ENCODE measurements at places on chromosomes 3 and 15. TPM values are rescaled to one million over a fixed set of nuclear protein-coding genes. Genes with fewer than 3 reads are reported as not detected.

- no peaks in the 10 kb centered on the region for H3K36me3 ChIP-seq
- H3K27ac ChIP-seq = no peak overlapping the region
- H3K4me3 ChIP-seq = no peak overlapping the region
- DNase-seq = no peak
- peaks cover 11% of the 10 kb centered on the region for H3K27me3 ChIP-seq
- H3K4me1 ChIP-seq = no peaks in the 10 kb centered on the region
Observed at GRCh38 chr3:135325726-135326235, 530.7 kb downstream of the EPHB1 start.

- H3K4me1 ChIP-seq = no peaks in the 10 kb centered on the region
- no peaks in the 10 kb centered on the region for H3K36me3 ChIP-seq
- DNase-seq = no peak
- no peak overlapping the region for H3K27ac ChIP-seq
- H3K27me3 ChIP-seq = peaks cover 78% of the 10 kb centered on the region
- no peak overlapping the region for H3K4me3 ChIP-seq
Observed at GRCh38 chr3:137764563-137765309, 621 bp downstream of the SOX14 start.

DNA sequence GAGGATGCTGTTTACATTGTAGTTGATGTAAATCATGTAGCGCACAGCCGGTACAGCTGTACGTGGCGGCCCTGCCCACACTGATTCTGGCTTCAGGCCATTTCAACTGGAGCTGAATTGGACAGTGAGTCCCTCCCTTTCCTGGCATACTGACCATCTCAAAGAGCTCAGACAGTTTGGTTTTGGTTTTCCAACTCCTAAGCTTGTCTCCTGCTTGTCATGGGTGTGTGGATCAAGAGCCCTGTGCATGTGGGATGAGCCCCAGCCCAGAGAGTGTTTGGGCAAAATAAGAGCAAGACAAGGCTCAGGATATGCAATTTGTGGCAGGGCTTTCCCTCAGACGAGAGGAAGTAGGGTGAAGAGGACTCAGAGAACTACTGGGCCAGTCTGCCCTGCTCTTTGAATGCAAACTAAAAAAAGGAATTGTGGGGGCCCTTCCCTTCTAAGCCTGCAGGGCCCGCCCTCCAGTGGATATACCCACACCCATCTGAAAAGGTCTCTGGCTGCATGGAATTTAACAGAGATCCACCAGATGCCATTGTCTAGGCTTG, 13.3 kb downstream of the ITGA11 start:
- no peak for DNase-seq
- H3K27ac ChIP-seq = no peak overlapping the region
- no peaks in the 10 kb centered on the region for H3K4me1 ChIP-seq
- no peaks in the 10 kb centered on the region for H3K27me3 ChIP-seq
- no peaks in the 10 kb centered on the region for H3K36me3 ChIP-seq
- H3K4me3 ChIP-seq = no peak overlapping the region

DNA sequence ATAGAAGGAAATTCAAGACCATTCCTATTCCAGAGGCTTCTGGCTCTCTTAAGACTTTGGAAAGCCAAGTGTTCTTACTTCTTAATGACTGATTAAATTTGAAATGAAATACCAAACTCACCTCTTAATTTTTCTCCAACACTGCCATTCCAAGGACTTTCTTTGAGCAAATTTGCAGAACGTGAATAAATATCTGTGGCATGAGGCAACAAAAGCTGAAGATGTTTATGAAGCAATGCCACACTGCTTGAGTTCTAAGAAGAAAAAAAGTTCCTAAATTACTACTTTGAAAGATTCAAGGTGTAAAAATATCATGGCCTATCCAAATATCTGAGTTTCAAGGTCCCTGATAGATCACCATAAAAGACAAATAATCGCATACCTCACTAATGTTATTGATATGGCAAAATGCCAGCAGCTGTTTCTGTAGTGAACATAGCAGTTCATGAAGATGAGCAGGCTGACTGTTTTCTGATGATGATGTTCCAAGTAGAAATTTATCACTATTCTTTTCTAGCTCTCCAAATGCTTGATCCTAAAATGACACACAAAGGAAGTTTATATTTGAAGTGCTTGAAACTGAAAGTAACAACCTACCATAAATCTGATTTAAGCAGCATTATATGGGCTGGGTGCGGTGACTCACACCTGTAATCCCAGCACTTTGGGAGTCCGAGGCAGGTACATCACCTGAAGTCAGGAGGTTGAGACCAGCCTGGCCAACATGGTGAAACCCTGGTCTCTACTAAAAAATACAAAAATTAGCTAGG, 104.4 kb downstream of the HERC1 start:
- no peak overlapping the region for H3K27ac ChIP-seq
- DNase-seq = no peak
- H3K27me3 ChIP-seq = no peaks in the 10 kb centered on the region

- H3K27me3 ChIP-seq = no peaks in the 10 kb centered on the region
- DNase-seq = no peak
- H3K4me1 ChIP-seq = peaks cover 10% of the 10 kb centered on the region
- H3K36me3 ChIP-seq = no peaks in the 10 kb centered on the region
Observed at GRCh38 chr3:186683979-186684378, 18.2 kb downstream of the HRG start.

DNA sequence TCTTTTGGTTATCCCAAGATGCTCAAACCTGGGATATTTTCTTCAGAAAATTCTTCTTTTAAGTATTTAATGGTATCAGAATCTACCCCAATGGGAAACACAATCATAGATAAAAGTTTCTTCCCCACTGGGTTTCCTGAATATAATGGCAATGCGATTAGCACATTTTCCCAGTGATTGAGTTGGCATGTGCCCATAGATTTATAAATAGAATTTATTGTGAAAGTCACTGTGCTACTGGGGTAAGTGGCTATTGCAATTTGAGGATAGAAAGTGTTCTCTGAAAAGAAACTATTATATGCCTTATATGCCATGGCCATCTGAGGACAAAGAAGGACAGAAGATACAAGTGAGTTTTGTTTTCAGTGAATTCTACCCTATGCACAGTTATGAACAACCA, 99.0 kb upstream of the RBMS3 start:
- H3K27me3 ChIP-seq = no peaks in the 10 kb centered on the region
- H3K27ac ChIP-seq = no peak overlapping the region
- no peak for DNase-seq
- no peaks in the 10 kb centered on the region for H3K36me3 ChIP-seq
- H3K4me3 ChIP-seq = no peak overlapping the region

DNA sequence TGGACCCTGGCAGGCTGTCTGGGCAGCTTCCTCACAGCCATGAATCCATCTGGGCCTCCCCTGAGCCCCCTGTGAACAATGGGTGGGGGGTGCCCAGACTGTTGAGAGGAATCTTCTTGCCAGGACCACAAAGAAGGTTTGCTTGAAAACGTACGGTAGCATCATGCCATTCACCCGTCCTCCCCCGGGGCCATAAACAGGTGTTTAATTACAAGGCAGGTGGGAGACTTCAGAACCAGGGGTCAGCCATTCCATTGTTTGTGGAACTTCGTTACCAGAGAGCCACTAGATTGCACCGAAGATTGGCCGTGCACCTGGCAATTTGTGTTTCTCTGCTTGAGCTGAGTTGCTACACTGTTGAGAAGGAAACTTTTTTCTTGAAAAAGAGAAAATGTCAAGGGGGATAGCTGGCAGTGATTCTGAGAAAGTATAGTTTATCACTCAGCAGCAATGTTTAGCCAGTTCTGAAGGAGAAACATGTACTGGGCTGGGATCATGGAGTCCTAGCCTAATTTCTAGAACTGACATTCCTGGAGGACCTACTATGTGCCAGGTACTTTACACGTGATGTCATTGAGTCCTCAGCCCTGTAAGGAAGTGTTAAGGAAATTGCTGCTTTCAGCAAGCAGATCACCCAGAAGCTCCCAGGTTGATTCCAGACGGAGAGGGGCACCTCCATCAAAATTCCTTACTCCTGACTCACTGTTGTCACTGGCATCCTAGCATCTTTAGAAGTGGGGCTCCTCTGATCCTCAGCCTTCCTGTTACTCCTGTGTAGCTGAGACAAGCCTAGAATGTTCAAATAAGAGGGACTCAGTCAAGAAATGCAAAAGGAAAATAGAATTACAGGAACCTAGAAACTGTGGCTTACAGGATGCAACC, 103.8 kb upstream of the UBE2E1 start:
- peak; percentile 37 for DNase-seq
- H3K4me3 ChIP-seq = no peak overlapping the region
- no peaks in the 10 kb centered on the region for H3K36me3 ChIP-seq
- no peak overlapping the region for H3K27ac ChIP-seq

DNA sequence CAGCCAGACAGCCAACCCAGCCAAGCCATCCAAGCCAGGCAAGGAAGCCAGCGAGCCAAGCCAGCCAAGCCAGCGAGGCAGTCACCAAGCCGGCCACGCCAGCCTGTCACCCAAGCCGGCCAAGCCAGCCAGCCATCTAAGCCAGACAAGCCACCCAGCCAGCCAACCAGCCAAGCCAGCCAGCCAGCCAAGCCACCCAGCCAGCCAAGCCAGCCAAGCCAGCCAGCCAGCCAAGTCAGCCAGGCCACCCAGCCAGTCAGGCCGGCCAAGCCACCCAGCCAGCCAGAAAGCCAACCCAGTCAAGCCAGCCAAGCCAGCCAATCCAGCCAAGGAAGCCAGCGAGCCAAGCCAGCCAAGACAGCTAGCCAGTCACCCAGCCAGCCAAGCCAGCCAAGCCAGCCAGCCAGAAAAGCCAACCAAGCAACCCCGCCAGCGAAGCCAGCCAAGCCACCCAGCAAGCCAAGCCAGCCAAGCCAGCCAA, 201.2 kb downstream of the GOLGA6L6 start:
- peak; percentile 54 for DNase-seq
- H3K27ac ChIP-seq = no peak overlapping the region
- no peaks in the 10 kb centered on the region for H3K36me3 ChIP-seq
- no peak overlapping the region for H3K4me3 ChIP-seq
- H3K27me3 ChIP-seq = peaks cover 5% of the 10 kb centered on the region
- H3K4me1 ChIP-seq = no peaks in the 10 kb centered on the region

DNA sequence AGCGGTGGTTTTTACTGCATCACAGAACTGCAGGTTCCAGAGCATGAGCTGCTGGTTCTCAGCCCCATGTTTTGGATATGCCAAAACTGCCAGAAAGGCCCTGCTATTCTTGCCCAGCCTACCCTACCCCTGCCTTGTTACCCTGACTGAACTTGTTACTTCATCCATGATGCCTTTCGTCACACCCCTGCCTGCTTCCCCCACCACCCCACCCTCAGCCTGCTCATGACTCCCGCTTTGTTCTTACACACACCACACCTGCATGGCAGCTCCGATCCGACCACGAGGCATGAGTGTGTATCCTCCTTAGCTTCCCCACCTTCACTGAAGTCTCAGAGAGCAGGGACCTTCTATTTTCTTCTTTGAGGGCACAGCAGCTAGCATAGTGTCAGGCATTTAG, 5.1 kb upstream of the TM4SF1 start:
- no peaks in the 10 kb centered on the region for H3K27me3 ChIP-seq
- no peaks in the 10 kb centered on the region for H3K36me3 ChIP-seq
- no peak overlapping the region for H3K4me3 ChIP-seq
- H3K4me1 ChIP-seq = peaks cover 66% of the 10 kb centered on the region
- H3K27ac ChIP-seq = no peak overlapping the region

DNA sequence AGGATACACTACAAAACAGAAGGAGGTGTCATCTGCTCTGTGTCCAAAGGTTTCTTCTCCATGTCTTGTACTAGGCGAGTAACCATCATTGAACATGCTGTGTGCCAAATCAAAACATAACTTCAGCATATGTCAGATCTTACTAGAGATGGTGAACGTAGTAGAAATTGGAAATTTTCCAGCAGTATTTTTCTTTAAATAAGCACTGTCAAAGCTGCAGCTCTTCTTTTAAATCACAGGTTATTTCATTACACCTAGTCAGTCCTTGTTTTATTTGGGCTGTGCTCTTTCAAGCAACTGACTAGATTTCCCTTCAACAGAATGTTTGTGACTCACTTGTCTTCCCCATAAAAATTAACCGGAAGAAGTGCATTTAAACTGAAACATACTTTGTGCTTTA, 46.5 kb downstream of the MSL2 start:
- H3K4me3 ChIP-seq = no peak overlapping the region
- H3K27ac ChIP-seq = no peak overlapping the region
- H3K36me3 ChIP-seq = peaks cover 30% of the 10 kb centered on the region
- DNase-seq = no peak
- no peaks in the 10 kb centered on the region for H3K4me1 ChIP-seq

DNA sequence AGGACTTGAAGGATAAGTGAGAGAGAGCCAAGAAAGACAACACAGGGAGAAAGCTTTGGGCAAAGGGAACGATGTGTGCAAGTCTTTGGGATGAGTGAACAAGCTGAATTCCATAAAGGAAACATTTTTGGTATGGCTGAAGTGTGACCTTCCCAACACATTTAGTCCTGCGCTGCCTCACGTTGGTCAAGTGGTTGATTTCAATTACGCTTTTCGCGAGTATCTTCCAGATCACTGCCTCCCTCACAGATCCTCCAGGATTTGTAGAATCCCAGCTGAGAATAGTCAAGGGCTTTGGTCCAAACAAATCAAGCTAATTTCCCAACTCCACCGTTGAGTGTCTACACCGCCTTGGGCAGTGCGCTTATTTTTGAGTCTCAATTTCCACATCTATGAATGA, 338.4 kb upstream of the ADAMTS9 start:
- DNase-seq = no peak
- H3K36me3 ChIP-seq = no peaks in the 10 kb centered on the region

DNA sequence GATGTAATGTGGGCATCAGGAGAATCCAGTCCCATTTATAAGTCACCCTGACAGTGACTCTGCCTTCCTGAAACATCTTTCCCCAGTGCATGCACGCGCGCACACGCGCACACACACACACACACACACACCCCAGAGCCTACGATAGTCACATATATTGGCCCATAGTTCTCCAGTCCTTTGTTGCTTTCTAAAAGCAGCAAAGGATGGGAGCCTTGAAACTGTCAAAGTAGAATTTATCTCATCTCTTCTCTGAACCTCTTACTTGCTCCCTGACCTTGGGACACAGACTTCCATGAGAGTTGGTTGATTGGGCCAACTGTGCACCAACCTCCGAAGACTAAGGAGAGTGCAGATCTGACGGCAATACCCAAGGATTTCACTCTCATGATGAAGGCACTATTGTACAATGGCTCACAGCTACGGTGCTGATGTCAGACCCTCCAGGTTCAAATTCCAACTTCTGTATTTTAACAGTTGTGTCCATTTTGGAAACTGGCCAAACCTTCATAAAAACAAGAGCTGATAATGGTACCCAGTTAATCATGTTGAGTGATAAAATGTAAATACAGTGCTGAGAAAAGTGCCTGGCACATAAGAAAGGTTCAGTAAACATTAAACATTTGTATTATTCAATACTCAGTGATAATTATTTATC, 8.3 kb downstream of the CPA3 start:
- DNase-seq = no peak
- no peak overlapping the region for H3K4me3 ChIP-seq
- H3K27me3 ChIP-seq = no peaks in the 10 kb centered on the region
- H3K27ac ChIP-seq = no peak overlapping the region
- H3K36me3 ChIP-seq = no peaks in the 10 kb centered on the region

The IL20RB gene
- total RNA-seq = 3.8 TPM

The UBA7 gene
- 48.6 TPM for total RNA-seq

The TMCO5A gene
- 0.35 TPM for total RNA-seq
